ENCODE measurements at places on chromosomes 3 and 15. TPM values are rescaled to one million over a fixed set of nuclear protein-coding genes. Genes with fewer than 3 reads are reported as not detected.

DNA sequence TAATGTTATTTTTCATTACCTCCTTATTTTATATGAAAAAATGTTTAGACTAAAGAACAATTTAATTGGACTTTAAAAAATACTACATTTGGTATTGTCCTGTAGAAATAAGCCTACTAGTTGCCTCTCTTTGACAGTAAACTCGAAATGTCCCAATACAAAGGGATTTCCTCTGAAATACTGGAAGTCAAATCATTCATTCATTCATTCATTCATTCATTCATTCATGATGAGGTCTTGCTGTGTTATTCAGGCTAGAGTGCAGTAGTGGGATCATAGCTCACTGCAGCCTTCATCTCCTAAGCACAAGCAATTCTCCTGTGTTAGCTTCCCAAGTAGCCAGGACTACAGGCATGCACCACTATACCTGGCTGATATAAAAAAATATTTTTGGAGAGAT lies 50.6 kb upstream of the PYGO1 start:
- DNase-seq = no peak

The SI gene
- total RNA-seq = not detected

The SCN11A gene
- total RNA-seq = not detected

DNA sequence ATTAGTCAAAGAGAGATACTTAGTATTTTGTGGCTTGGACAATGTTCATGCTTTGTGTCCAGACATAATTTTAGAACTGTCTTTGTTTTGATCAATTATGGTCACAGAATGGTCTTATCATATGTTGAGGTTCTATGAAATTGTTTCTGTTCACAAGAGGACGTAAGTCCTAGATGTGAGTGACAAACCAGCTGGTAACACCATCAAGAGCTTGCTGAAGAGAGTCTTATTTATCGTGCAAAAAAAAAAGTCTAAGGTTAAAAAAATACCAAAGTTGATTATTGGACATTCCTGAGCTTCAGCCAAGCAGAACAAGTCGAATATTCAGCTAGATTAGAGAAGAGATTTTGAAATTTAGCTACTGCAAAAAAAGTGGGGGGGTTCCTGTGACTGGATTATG lies 495.9 kb upstream of the NAALADL2 start:
- DNase-seq = no peak

The KIF23 gene
- 70.5 TPM for total RNA-seq

DNA sequence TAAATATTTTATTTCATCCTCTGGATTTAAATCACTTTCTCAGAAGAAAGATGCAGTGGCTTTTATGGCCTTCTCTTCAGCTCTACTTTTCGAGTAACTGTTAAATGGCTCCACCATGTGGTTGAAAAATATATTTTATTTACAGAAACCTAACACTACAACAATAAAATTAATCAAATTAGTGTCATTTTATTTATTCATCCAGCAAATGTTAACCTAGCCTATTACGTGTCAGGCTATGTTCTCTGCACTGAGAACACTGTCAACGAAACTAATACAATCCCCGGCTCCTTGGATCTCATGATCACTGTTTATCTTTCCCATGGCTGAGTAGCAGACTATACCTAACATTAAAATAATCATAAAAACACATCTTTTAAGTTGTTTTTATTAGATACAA lies 148.0 kb upstream of the OSTN start:
- peak; percentile 47 for DNase-seq

The SLC24A5 gene
- total RNA-seq = not detected

DNA sequence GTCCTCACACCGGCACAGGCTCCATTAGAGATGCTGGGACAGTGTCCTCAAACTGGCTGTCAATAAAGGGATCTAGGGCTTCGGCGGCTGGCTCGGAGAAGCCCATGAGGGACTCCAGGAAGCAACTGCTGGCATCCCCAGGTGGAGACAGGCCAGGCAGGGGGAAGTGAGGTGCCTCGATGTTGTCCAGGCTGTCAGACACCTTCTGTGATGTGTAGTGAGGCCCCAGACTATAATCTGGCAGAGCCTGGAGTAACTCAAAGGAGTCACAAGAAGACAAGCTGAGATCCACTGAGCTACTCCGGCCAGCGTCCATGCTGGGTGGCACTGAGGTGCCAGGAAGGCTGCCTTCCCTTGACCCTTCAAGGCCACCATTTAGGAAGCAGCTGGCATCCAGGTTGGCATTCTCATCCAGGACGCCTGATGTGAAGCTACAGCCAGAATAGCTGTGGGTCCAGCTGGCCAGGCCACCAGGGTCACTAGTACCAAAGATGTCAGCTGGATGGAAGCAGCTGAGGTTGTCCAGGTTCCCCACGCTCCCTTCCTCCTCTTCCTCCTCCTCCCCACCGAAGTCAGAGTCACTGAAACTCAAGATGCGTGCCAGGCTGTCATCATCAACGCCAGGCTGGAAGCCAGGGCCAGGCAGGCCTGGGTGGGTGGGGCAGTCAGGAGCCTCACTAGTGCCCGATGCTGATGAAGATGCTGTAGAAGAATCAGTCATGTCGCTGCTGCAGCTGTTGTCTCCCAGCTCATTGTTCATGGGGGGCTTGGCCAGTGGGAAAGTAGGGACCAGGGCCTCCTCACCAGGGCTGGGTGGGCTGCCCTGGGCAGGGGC lies 10.1 kb downstream of the CSRNP1 start:
- DNase-seq = no peak

The SLC6A11 gene
- total RNA-seq = not detected

- DNase-seq = no peak
These were observed 2.1 kb downstream of the THPO start for GRCh38 chr3:184375747-184376461.

DNA sequence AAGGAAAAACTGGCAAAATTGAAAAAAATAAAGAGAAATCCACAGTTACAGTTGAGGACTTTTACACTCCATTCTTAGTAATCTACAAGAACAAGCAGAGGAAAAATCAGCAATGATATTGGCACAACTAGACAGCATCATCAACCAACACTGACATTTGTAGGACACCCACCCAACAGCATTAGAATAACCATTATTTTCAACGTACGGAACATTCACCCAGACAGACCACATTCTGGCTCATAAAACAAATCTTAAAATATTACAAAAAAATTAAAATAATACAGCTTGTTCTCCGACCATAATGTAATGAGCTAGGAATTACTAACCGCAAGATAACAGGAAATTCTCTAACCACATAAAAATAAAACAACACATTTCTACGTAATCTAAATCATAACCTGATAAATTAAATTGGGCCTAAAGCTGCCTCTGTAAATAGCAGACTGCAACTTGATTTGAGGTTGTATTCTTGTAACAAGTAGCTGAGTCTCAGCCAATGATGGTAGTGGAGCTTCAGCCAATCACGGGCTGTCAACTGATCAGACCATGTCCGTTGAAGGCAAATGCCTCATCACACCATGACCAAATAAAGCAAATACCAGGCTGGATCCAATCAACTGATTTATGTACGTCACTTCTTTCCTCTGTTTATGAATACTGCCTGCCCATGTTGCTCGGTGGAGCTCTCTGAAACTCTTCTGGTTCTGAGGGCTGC lies 9.2 kb downstream of the PLSCR4 start:
- DNase-seq = no peak

DNA sequence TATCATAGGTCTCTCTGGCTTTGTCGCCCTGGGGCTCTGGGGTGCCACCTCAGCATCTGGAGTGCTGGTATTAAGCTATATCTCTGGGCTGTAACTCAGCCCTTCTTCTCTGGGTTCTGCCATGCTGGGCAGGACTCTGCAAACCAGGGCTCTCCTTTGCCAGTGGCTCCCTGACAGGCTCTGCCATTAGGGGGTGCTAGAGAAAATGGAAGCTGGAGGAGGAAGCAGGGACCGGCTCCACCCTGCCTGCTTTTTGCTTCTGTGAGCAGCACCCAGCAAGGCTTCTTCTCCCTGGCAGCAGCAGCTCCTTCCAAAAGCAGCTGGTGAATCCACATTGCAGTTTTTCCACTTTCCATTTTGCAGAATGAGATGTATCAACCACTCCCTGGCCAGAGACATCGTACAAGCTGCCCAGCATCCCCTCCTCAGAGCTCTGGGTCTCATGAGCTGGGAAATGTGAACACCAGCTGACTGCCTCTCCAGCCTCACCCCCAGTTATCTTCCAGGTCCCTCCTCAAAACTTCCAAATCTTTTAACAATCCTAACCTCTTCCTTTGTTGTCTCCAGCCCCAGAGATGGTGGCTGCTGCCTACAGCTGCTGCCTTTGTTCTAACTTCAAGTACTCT lies 165.0 kb downstream of the ABHD5 start:
- DNase-seq = peak; percentile 56

DNA sequence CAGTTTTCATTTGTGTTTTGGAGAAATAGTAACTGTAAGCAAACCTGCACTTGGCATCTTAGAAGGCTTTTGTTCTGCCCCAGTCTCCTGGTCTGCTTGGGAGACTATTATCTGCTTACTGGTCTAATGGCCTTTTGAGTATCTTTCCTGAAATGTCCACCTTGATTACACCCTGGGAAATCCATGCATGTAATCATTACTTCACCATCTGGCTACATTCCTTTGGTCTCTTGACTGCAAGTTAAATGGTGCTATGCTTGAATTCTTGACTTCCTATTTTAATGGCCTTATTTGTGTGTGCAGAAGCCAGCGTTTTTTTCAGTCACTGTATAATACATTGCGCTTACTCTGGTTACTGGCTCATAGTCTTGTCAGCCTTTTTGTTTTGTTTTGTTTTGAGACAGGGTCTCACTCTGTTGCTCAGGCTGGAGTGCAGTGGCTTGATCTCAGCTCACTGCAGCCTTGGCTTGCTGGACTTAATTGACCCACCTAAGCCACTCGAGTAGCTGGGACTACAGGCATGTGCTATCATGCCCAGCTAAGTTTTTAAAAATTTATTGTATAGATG lies 30.0 kb downstream of the CHD2 start:
- peak; percentile 65 for DNase-seq

The AEN gene
- 91.4 TPM for total RNA-seq

GRCh38 chr3:128484404-128485281 lies 8.4 kb downstream of the GATA2 start:
- no peak for DNase-seq

DNA sequence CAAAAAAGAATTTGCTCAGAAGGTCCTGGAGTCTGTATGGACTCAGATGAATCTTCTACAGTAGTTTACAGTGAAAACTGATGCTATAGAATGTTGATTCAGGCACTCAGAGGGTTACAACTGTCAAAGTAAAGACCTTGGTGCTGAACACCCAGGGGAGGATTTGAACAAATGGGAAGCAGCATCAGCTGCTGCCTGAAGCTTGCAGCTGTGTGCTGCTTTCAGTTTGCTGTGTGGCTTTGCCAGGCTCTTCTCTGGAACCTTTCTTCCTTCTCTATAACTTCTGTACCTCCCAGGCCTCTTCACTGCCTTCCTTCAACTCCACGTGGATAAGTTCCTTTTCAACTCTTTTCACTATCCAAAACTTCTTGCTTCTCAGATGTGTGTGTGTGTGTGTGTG lies 214.2 kb downstream of the GRM7 start:
- DNase-seq = no peak

DNA sequence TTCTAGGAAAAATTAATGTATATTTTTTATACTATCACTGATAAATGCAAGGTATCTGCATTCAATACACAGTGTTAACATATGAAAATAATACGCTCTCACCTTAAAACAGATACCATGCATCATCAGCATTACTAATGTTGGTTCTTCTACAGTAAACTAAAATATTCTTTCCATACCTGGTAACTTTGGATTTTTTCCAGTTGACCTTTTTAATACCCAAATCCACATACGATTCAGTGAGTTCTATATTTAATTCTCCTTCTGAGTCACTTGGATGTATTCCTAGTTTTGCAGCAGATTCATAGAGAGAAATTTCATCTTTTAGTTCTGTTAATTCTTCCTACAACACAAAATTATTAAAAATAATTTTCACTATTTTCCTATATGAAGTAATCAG lies 29.9 kb downstream of the CEP152 start:
- peak; percentile 37 for DNase-seq

- DNase-seq = peak; percentile 11
These were observed 73.6 kb downstream of the TFG start for GRCh38 chr3:100782906-100783305.

The ECE2 gene
- total RNA-seq = not detected

- no peak for DNase-seq
These were observed 27.7 kb upstream of the SLC4A7 start for GRCh38 chr3:27511724-27512422.

DNA sequence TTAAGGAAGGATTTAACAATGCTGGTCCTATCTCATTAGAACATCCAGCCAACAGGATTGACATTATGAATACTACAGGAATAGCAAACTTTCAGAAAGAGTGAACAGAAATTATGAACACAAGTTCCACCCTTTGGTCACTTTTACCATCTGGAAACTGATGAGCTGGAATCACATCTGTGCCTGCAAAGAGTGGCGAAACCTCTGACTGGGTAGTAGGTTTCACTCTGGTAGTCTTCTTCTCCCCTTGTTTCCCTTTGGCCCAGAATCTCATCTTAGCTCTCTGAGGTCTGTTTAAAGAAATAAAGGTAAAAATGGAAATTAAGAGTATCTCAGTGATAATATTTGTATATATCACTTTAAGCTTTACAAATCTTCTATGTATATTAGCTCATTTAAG lies 73.1 kb downstream of the NR2E3 start:
- DNase-seq = no peak

- peak; percentile 22 for DNase-seq
These were observed 82.0 kb upstream of the LMOD3 start for GRCh38 chr3:69204315-69204957.

DNA sequence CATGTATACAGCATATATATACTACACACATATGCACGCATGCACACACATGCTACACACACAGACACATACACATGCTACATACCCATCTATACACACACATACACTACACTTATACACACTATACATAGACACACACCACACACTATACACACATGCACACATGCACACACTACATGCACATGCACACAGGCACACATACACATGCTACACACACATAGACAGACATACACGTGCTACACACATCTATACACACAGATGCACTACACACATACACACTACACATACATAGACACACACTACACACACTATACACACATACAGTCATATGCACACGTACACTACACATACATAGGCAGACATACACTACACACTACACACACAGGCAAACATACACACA lies 51.2 kb upstream of the PRR20G start:
- DNase-seq = no peak

DNA sequence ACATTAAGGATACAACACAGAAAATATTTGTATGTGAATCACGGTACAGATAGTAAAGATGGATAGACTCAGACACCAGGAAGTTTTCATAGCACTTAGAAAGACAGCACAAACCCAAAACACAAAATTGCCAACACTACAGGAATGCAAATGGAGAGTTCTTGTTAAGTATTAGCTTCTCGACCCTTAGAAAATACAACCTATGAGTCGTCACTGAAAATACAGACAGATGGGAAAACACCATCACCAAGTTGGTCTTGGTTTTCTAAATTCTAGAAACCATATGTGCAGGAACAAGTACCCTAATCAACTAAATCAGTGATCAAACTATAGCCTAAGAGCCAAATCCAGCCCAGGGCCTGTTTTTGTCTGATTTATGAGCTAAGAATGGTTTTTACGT lies 50.7 kb downstream of the PEAK1 start:
- DNase-seq = peak; percentile 52

The GADL1 gene
- not detected for total RNA-seq

All from IMR-90 (cell line).